ENCODE measurements at places on chromosomes 16 and 17.

- no peak for DNase-seq
These were observed 1.4 kb downstream of the CD19 start for GRCh38 chr16:28933171-28933570.

DNA sequence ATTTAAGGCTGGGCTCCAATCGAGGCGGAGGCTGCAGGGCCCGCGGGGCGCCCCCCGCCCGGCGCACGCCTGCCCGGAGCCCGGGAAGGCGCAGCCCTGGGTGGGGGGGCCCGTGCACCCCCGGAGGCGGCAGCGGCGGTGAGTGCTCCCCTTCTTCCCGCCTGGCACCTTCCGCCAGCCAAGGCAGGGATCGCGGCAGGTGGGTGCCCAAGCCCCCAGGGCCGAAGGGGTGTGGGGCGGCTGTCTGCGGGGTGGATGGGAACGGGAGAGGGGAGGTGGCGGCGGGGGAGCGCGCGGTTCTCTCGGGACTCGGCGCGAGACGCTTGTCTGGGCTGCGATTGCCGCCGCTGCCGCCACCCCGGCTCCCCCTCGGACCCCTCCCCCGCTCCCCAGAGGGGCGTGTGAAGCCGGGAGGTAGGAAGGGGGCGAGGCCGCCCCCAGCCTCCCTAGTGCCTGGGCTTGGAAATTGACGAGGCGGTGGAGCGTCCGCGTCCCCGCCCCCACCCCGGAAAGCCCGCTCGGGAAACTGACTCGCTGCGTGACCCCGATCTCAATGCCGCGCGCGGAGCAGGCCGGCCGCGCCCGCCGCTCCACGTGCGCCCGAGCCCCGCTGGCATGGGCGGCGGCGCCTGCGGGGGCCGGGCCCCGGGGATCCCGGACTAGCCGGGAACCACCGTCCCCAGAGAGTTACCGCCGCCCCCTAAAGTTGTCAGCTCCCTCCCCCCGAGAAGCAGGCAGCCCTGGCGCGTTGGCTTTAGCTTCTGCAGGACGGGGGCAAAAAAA, 231.5 kb downstream of the MRTFB start:
- DNase-seq = no peak

GRCh38 chr17:78675836-78676235, 98.6 kb upstream of the DNAH17 start:
- DNase-seq = no peak

- DNase-seq = no peak
These were observed 176.3 kb downstream of the IRX3 start for GRCh38 chr16:54110016-54110981.

- peak; percentile 35 for DNase-seq
These were observed 1.6 kb downstream of the PRSS41 start for GRCh38 chr16:2799859-2800226.

GRCh38 chr17:4949321-4950074, 1.2 kb upstream of the PFN1 start:
- DNase-seq = peak; percentile 65

GRCh38 chr17:67433248-67433924, 56.3 kb downstream of the PITPNC1 start:
- DNase-seq = no peak

DNA sequence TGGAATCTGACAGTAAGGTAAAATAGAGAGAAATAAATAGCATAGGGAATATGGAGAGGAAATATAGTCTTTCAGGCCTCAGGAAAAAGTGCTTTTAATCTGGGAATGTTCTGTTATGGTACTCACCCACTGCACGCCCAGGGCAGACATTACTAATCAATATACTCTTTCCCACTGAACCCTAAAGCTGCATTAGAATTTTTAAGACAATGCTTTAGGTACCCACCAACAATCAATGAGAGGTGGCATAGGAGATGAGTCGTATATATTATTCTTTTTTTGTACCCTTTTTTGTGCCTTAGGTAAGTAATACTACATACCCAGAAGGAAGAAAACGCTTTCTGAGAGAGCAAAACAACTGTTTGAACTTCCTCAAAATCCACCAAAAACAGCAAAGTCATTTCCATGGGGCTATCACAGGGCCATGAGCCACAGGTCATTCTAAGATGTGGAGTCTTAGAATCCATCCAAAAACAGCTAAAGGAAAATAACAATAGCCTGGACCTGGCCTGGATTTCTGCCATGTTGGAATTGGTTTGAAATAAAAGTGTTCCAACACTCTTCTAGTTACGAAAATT, 542.1 kb downstream of the XYLT1 start:
- no peak for DNase-seq

GRCh38 chr16:28104404-28104803, 40.9 kb upstream of the GSG1L start:
- DNase-seq = no peak

DNA sequence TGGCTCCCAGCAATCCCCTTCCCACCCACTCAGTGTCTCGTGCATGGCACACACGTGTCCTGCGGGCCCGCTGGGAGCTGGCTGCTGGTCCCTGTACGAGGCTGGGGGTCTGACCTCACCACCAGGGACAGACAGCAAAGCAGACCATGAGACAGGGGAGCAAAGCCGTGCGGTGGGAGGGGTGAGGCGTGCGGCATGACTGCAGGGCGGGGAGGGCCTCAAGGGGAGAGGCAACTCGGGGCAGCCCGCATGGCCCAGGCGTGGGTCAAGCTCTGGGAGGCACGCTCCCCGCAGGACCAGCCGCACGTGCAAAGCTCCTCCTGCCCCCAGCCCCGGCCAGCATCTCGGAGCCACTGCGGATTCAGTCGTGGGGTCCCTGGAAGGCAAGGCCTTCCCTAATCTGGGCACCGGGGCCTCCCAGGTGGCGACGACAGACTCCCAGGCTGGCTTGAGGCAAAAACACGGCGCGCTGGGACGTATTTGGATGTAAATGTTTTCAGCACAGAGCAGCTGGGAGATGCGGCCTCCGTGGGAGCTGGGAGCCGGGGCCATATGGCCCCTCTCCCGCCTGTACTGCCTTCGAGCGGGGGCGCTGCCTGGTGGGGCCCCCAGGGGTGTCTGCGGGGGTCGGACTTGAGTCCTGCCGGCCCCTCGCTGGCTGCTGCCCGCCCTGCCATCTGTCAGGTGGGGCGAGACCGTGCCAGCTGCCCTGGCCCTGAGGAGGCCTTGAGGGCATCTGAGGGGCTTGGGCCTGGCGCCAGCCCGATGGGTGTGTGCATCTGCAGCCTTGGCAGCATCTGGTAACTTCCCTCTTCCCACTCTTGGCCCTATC, 12.2 kb upstream of the CBFA2T3 start:
- no peak for DNase-seq

DNA sequence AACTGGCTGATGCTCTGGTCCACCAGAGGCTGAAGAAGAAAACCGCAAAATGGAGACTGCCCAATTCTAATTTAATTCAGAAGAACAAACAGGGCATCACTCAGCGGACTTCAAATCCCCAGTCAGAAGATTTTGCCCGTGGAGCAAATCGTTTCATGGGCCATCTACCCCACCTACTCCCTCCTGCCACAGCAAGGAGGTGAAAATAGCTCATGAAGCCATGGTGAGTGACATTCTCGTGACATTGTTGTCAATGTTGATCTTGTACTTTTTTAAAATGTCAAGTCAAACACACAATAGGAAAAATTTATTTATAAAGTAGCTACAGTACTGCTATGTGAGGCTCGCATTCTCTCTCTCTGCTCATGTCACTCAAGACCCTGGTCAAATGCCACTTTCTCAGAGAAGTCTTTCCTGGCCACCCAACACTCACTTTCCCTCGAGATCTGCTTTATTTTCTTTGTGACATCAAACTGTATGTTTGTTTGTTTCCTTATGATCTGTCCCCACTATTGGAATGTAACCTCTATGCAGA, 31.3 kb upstream of the SOX9 start:
- no peak for DNase-seq

DNA sequence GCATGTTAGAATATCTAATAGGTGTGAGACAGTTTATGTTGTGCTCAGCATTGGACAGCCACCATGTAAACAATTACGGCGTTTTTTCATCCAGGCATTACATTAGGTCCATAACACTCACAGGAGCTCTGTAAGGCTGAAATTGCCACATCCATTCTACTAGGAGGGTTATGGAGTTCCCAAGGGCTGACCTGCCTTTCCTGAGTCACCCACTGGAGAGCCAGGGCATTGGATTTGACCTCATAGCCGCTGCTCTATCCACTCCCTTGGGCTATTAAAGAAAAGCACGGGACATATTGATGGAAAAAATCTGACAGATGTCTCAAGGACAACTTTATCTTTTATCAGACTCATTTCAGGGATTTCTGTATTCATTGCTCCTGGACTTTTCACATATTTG, 306.3 kb upstream of the HSBP1 start:
- DNase-seq = no peak

DNA sequence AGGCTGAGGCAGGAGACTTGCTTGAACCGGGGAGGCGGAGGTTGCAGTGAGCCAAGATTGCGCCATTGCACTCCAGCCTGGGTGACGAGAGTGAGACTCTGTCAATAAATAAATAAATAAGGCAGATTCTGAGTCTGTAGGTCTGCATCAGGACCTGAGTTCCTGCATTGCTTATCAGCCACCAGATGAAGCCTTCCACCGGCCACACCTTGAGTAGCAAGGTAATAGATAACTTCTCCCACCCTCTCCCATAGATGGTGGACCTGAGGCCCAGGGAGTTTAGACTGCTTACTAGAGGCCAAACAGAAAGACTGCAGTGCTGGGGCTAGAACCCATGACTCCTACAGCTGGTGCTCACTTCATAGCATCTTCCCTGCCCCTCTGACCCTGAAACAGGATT, 22.1 kb downstream of the ZP2 start:
- DNase-seq = no peak

DNA sequence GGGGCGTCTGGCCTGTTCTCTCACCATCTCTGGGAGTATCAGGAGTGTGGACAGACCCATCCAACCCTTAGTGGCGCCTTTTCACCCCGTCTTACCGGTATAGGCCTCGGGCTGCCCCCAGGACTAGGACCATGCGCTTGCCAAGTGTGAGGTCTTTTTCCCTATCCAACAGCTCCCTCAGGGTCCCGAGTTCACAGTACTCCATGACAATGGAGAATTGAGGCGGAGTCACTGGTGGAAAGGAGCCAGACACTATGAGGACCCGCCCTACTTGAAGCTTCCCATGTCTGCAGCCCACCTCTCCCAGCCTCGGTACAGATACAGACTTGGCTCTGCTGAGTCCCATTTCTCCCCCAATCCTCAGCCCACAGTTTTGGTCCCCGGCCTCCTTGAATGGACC, 15.9 kb upstream of the RFWD3 start:
- no peak for DNase-seq

- DNase-seq = peak; percentile 93
These were observed 21.2 kb downstream of the SMG6 start for GRCh38 chr17:2282297-2282873.

- DNase-seq = no peak
These were observed 79.3 kb downstream of the MRC2 start for GRCh38 chr17:62706598-62707424.

DNA sequence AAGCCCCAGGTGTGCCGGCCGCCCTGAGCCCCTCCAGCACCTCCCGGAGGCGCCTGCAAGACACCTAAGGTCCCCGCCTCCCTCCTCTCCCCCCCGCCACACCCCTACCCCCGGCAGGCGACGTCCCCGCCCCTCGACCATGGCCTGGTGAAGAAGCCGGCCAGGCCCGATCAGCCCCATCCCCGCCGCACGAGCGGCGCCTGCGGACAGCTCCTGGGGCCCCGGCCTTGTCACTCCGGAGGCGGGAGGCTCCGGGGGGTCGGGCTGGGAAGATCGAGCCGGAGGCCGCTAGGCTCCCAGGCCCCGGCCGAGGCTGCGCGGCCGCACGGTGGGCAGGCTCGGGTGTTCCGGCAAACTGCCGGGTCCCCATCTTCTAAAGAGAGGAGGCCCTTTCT, 405 bp upstream of the ACE start:
- DNase-seq = no peak

DNA sequence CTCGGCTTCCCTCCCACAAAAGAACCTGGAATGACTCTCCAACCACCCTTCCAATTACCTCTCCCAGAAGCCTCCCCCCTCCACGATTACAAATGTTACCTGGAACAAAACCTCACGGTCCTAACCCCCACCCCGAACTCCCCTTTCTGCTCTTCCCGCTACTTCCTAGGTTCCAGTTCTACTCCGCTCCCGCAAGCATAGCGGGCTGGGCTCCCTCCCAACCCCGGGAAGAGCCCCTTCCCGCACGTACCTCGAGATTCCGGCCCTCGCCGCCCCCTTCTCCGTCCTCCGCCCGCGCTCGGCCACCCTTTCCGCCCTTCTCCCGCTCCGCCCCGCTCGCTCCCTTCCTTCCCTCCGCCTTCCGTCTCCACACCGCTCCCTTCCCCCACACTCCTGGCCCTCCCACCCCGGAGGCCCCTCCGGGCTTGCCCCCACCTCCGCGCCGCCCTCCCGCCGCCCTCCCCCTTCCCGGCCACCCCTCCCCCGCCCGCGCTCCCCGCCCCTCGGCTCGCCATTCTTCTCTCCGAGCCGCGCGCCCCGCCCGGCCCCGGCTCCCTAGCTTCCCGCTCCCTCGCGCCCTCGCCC, 457 bp downstream of the CHTF8 start:
- DNase-seq = peak; percentile 77

DNA sequence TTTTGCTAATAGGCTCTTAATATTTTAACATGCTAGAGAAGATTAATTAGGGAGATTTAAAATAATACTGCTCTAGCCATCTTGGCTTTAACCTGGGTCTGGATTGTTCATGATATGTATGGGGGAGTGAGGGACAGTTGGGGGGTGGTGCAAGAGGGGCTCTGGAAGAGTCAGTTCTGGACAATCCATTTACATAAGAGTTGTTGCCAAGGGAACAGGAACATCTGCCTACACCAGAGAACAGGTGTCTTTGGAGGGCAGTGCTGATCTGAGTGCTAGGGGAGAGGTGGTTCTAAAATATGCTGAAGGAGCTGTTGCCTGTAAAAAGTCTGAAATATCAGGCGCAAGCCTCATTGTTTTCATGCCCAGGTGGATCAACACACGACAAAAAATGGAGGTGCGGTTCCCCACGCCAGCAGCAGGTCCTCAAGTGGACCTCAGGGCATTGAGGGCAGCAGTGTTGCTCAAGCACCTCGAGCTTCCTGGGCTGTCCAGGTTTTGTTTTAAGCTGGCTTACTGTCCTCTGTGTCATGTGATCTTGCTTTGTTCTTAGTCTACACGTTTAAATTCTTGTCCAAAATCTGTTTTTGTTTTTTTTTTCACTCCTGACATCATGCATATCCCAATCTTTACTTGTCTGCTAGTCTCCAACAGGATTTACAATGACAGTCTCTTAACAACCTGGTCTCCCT, 25.4 kb upstream of the WSB1 start:
- DNase-seq = no peak

GRCh38 chr16:71734511-71734910, 10.0 kb upstream of the PHLPP2 start:
- no peak for DNase-seq

All from AG10803 (cell line).